SJSA1 (cell line): ENCODE measurements at places on chromosomes 12 and 14. TPM values are rescaled to one million over a fixed set of nuclear protein-coding genes. Genes with fewer than 3 reads are reported as not detected.

- no peak for DNase-seq
These were observed 6.1 kb downstream of the OR5AU1 start for GRCh38 chr14:21149641-21150367.

GRCh38 chr14:70858641-70859040 lies 48.6 kb upstream of the PCNX1 start:
- no peak for DNase-seq

GRCh38 chr14:101525640-101526527 lies 35.4 kb upstream of the DIO3 start:
- no peak for DNase-seq

GRCh38 chr14:84028080-84028604 lies 1501.8 kb upstream of the FLRT2 start:
- DNase-seq, result no peak

DNA sequence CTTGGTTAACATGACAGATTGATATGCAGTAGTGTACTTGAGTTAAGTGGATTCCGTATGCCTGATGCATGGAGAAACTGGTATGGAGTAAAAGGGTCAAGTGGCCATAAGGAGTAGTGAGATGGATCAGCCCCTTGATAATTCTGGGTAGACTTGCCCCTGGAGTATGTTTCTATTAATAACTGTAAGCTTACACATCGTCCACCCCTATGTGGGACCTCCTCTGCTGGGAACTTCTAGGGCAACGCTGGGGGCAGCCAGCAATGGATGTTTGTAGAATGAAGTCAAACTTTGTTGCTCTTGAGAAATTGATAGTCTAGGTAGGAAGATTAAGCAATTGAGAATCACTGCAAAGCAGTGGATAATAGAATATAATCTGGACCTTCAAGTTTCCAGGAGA lies 3.5 kb downstream of the C12orf75 start:
- DNase-seq, result no peak

The IAPP gene
- total RNA-seq, result not detected in 2 replicates

DNA sequence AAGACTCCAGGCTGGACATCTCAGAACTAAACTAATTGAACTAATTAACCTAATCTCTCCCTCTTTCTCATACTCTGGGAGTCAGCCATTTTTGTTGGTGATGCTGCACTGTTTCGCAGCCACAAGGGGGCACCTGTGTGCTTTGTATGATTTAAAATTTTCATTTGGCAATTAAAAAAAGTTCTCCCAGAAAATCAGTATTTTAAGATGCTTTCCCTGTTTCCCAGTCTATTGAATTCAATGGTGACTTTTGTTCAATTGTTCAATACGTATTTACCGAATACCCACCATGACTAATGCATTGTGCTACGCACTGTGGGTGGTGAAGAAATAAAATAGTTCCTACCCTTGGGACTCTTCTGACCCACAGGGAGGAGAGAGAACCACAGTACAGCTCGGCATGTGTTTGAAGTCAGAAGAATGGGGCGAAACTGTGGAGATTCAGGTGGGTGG lies 63.7 kb downstream of the ZNF664 start:
- peak; percentile 66 for DNase-seq

The FCF1 gene
- total RNA-seq, result 9.4 and 25.9 TPM in 2 replicates

GRCh38 chr12:3747543-3747942 lies 5.4 kb downstream of the CRACR2A start:
- DNase-seq, result no peak

GRCh38 chr14:54622192-54622958 lies 55.4 kb downstream of the SAMD4A start:
- DNase-seq, result no peak

The PLEKHH1 gene
- 0.97 TPM in 1 of 2 replicates, not detected in the other for total RNA-seq

DNA sequence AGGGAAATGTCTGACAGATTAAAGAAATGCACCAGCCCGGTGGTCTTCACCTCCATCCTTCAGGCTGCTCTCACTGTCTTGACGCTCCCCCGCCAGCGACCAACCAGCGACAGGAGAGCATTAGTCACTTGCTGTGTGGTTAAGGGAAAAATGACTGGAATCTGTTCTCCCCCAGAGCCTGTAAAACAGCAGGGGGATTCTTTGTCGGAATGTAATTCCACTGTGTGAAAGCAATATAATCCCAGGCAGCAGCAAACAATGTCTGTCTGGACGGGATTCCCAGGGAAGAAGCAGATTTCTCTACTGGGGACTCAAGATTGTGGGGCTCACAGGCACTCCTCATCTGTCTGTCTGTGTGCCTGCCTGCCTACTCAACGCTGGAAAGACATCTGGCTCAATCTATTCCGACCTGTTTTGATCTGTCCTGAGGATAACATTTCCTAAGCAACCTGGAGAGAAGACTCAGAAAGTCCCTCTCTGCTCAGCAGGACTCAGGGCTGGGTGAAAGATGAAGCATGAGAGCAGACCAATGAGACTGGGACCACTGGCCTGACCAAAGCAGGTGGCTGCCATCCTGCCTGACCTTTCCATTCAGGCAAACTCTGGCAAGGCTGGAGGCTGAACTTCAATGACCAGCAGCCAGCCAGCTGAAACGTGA lies 54.6 kb downstream of the NUAK1 start:
- DNase-seq, result peak; percentile 96

The CRACR2A gene
- total RNA-seq, result 0.19 and 1.1 TPM in 2 replicates

DNA sequence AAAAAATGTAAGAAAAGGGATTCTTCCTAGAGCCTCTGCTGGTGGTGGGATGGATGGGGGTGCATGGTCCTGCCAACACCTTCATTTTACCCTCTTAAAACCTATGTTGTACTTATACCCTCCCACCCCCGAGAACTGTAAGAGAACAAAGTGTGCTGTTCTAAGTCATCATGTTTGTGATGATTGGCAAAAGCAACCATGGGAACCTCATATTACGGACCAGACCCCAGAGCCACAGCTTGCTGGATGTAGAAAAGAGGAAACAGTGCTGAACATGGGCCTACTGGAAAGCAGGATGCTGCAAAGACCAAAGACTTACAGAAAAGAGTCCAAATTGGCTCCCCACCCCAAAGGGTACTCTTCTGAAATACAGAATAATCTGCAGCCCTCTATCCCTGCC lies 311.2 kb downstream of the DUSP6 start:
- DNase-seq, result no peak

DNA sequence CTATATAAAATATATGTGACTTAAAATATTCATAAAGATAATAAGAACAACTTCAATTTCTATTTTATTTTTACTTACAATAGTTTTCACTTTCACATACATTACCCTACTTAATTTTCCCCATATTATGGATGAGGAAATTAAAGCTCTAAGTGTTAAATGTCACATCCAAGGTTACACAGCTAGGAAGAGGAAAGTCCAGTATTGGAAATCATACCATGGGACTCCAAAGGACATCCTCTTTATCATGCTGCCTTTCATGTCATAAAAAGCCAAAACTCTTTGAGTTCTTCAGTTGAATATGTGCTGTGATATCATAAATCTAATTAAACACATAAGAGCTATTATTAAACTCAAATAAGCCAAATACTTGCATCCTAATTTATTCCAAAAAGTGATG lies 172.4 kb upstream of the GARIN2 start:
- no peak for DNase-seq

The RPGRIP1 gene
- total RNA-seq, result not detected in 2 replicates

DNA sequence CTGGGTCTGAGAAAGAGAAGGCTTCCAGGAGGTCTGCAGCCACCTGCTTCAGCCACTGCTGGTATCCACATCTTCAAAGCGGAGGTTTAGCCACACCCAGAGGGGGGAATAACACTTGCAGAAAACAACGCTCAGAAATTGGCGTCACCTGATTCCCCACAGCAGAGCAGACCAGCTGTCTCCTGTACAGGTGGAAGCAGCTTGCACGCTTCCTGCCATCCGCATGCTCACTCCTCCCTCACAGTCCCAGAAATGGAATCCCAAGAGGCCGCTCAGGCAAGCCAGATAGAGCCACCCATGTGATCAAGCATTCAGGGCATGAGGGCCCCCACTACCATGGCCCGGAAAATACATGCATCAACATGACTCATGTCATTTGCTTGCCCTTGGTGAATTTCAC lies 112.2 kb upstream of the DIO3 start:
- no peak for DNase-seq

The APOLD1 gene
- 6.5 and 10.6 TPM in 2 replicates for total RNA-seq

DNA sequence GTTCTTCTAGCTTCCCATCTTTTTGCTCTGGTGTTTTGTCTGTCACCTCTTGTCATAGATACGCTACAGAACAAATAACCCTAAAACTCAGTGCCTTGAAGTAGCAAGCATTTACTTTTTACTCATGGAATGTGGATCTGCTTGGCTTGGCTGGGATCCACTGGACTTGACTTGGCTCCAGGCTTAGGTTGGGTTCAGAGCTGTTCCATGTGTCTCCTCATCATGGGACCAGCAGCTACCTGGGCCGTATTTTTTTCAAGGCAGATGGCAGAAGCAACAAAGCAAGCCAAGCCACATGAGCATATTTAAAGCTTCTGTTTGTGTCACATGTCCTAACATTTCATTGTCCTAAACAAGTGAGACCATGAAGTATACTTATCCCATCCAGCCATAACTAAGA lies 48.7 kb upstream of the ATF1 start:
- no peak for DNase-seq
